ENCODE measurements at places on chromosomes 11 and 22.

GRCh38 chr22:45664136-45664646 is 7.4 kb upstream of the ATXN10 start:
- no peak for DNase-seq

DNA sequence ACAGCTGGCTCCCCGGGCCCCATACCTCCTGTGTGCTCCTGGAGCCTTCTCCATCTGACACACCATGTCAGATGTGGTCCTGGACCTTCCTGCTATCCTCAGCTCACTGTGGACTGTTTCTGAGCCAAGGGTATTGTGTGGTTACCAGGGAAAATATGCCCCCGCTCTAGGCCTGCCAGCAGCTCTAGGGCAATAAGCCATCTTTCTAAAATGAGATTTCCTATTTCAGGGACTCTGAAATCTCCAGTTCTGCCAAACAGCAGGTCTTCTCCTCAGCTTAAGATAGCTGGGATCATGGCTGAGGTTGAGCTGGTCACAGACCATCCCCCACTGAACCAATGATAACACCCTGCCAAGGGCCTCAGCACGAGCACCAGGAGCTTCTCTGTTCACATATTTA is 227.6 kb downstream of the ST3GAL4 start:
- no peak for DNase-seq

- no peak for DNase-seq
Observed at GRCh38 chr11:47165253-47165840, 11.3 kb downstream of the ARFGAP2 start.

- no peak for DNase-seq
Observed at GRCh38 chr11:60711276-60711675, 11.9 kb downstream of the MS4A8 start.

DNA sequence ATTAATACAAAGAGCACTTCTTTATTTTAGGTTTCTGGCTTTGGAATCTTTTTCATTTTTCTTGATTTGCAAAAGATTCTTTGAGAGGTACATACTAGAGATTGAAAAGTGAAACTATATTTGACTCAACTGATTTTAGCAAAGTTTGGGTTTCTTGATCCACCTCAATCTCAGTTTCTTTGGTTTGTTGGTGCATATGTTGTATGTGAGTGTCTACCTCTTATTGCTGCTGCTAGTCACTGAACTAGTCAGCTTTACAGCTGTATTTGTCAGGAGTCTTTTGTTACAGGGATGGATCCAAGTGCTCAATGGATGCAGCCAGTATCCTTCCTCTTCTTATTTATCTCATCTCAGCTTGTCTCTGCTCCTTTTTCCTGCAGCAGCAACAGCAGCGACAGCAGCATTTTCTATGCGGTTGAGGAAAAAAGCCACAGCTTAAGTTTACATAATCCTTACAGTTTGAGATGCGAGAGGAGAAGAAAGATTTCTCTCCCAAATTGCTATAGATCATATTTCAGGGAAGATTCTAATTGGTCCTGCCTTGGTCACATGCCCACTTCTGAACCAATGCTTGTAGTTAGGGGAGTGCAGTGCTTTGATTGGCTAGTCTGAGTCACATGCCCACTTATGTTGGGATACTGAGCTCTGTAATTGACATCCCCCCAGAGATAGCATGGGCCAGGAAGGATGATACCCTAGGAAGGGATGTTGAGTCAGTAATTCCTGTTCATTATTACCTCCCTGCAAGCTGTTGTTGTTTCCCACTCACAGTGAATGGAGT is 10.0 kb upstream of the ZNRF3 start:
- DNase-seq = no peak

GRCh38 chr22:46539169-46539568 is 1.7 kb upstream of the CELSR1 start:
- no peak for DNase-seq

DNA sequence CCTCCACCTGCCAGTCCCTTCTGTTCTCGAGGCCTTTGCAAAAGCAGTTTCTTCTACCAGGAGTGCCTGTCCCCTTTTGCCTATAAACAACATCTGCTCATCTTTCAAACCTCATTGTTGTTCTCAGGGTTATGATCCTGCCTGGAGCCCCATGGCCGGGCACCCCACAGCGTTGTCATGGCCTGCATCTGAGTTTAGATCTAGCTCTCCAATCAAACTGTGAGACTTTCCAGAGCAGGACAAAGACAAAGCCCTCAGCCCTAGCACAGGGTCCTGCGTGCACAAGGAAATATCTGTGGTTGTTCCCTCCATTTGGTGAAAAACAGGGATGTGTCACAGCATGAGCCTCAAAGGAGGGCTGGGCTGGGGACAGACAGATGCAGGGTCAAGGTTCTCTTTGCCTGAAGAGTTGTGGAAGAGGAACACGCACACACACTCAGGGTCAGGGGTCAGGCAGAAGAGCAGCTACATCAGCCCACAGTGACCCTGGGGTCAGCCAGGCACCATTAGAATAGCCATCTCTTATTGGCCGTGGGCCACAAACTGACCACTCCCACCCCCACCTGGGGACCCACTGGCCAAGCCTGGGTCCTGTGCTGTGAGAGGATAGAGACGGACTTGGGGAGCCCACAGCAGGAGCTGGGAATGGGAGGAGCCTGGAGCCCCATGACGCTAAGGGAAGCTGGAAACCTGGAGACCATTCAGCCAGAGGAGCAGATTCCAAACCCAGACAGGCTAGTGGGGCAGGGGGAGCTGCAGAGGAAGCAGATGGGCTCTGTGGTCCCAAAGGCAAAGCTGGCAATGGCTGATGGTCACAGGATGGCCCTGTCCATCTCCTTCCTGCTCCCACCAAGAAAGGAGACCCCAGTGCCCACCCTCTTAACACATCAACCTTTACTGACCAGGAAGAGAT is 99.4 kb downstream of the PDE2A start:
- no peak for DNase-seq

- no peak for DNase-seq
Observed at GRCh38 chr11:124285610-124286344, 28.0 kb downstream of the OR8D1 start.

DNA sequence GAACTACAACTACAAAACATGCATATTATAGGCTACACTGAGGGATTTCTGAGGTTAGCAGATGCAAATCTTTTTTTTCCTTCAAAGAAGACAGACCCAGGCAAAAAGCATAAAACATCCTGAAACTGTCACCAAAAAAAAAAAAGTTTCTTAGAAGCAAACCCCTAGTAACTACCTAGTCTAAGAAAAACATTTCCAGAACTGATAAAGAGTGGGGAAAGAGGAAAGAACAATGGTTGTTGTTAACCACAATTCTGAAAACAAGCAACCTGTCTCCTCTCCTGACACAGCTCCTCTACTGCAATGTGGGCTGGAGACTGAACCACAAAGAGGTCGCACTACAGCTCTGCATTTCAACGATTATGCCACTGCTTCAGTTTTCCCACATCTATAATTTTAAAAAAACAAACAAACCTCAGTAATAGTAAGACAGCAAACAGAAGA is 15.0 kb downstream of the DENND5A start:
- no peak for DNase-seq

DNA sequence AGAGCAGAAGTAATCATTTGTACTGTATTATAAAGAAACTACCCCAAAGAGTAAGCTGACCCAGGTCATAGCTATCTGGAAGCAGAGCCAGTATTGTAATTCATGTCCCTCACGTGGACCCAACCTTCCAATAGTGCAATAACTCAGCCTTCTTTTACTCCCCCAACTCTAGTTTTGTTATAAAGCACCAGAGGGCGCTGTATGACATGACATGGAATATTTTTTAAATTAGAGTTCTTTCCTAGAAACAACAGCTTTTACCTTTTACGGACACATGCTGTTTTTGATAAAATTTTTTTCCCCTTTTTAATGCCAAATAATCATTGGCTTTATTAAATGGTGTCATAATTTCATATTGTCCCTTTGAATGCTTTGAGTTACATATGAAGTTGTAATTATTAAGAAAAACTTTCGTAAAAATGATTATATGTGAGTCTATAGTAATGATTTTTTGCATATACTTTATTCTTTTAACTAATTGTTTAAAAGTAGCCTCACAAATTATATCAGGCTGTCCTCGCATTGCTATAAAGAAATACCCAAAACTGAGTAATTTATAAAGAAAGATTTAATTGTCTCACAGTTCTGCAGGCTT is 76.9 kb downstream of the DKK3 start:
- DNase-seq = no peak

DNA sequence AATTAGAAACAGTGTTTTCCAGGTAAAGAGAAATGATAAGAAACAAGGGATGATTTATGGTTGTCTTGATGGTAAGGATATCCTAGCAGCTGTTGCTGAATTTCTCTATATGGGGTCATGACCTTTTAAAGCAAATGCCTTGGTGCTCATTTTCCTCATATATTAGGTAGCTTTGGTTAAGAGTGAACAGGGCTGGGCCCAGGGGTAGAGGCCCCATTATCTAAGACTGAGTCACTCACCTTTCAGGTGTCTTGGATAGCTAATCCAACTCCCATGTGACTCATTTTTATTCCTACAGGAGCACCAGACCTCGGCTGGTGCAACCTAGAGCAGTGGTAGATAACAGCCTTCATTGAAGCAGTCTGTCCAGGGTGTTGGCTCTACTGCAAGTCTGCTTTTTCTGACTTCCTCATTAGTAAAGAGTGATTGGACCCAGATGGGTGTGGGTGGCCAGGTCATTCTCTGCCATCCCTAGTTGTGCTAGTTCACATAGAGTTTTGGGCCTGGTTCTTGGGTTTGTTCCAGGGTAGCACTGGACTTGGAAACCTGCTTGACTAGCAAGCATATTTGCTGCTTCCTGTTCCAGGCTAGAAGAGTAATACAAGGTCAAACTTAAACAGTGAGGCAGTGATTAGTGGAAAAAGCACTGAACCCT is 37.4 kb downstream of the CTNND1 start:
- DNase-seq = peak; percentile 48

GRCh38 chr11:11186249-11186648 is 166.8 kb downstream of the CSNK2A3 start:
- DNase-seq = no peak

Data from Right ventricle myocardium superior (tissue), 1 donor.